Central memory CD8-positive, alpha-beta T cell (primary cell): ENCODE measurements at places on chromosomes 1 and 21.
A peak's percentile ranks its signal among the peaks of the same experiment; 100 is the strongest.

DNA sequence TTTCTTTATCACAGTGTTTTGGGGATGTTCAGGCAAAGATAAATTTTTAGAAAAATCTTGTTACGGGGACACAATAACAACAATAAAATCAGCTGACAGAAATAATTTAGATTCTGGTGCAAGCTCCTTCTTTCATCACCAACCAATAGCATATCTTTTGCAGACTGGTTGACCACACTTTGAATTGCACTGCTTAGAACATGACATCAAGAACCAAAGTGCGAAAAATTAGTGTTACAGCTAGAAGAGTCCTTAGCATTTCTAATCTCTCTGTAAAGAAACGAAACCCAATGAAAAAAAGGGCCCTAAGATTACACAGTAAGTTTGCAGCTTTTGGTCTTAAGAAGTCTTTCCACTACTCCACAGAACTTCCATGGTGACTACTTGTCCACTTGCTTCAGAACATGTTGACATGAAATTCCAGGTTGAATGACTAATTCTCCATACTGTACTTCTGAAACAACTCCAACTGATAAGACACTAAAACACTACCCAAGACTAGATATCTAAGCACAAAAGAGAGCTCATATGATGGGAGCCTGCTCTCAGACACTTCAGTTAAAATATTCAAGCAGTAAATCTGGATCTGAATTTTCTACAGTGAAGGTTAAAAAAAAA, 31.3 kb downstream of the XKR8 start:
- no peak for DNase-seq

DNA sequence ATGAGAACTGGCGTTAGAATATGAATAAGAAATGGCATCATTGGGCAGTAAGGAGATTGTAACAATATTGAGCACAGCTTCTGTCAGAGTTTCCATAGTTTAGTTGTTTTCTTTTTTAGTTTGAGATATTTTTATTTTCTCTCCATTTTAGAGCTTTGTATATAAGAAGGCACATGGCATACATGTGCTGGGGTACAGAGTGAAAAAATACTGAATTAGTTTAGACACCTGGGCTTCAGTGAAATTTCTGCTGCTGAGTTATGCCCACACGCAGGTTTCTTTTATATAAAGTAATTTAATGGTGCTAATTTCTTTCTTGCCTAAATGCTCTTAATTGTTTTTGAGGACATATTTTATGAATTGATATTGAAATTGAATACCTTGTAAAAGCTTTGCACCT, 53.6 kb upstream of the RWDD3 start:
- DNase-seq = no peak

GRCh38 chr1:156100205-156100995, 14.1 kb upstream of the LMNA start:
- no peak for DNase-seq

GRCh38 chr1:171267391-171267790, 19.1 kb downstream of the FMO1 start:
- no peak for DNase-seq

GRCh38 chr1:199573047-199573446, 454.5 kb upstream of the NR5A2 start:
- DNase-seq = no peak

DNA sequence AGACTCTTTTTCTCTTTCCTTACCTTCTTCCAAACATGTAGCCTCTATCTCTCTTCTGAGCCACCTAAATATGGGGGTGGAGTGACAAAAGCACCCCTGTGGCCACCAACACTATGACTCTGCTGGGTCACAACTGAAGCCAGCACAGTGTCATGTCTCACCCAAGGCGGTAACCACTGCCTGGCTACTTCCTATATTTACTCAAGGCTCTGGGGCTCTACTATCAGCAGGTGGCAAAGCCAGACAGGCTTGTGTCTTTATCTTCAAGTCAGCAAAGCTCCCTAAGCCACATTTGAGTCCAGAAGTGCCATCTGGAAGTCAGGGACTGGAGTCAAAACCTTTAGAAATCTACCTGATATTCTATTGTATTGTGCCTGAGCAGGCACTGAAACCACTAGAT, 1515.2 kb downstream of the PLA2G4A start:
- DNase-seq = no peak

GRCh38 chr1:58855274-58856165, 71.7 kb upstream of the JUN start:
- no peak for DNase-seq

DNA sequence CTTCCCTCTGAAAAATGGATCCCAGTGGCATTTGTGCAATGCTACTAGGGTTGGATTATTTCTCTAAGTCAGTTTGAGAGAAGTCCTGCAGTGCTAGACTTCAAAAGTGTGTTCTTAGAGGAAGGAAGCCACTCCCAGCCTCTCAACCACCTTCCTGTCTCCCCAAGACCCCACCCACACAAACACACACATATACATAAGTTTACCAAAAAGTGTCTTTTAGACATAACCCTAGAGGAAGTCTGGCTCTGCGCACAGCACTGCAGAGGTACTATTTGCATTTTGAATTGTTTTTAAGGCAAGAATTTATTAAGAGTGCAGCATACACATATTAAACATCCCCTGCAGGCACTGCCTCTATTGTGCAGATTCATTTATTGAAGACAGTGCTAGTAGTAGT, 127.3 kb downstream of the HHIPL2 start:
- no peak for DNase-seq

- DNase-seq = no peak
Measured at GRCh38 chr1:54567961-54568360, 19.9 kb downstream of the ACOT11 start.

DNA sequence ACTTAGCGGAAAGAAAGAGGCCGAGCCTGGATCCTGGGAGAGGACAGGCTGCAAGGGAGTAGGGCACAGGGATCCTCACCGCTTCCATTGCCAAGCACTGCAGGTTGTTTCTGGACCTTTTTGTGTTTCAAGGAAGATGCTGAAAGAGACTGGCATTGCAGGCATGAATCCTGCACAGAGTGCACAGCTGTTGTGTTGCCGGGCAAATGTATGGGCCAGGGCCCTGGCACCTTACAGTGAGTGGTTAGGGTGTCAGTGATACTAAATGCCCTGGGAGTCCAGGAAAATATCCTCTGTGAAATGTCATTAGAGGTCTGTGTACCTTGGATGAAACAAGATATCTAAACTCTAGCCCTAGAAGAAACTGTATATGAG, 145.5 kb upstream of the FGGY start:
- no peak for DNase-seq

GRCh38 chr1:85612704-85613361, 32.3 kb downstream of the CCN1 start:
- DNase-seq = no peak

GRCh38 chr1:110554871-110555801, 36.2 kb upstream of the KCNA10 start:
- peak; percentile 28 for DNase-seq

DNA sequence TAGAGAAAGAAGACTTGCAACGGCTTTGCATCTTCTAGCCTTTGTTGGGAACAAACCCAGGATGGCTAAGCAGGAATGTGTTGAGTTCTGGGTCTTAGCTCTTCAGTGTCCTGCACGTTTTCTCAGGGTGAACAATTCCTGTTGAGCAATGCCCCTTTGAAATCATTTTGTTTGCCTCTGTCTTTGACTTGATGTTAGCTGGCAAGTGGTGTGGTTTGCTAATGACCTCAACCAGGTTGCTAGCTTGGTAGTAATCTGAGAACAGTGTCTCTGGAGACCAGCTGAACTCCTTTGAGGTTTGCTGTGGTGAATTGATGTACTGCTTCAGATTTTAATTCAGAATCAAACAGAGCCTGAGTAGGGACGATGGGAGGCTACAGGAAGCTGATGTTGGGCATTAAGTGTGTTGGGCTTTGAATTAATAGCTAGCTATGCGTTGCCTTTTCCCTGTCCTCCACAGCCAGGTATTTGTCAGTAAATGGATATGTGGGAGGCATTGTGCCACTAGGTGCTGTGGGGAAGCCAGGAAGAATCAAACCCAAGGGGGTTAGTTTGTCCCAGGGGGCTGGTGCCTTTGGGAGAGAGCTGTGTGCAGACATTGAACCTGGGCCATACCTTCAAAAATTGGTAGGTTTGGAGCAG, 23.3 kb upstream of the SRSF10 start:
- DNase-seq = no peak

DNA sequence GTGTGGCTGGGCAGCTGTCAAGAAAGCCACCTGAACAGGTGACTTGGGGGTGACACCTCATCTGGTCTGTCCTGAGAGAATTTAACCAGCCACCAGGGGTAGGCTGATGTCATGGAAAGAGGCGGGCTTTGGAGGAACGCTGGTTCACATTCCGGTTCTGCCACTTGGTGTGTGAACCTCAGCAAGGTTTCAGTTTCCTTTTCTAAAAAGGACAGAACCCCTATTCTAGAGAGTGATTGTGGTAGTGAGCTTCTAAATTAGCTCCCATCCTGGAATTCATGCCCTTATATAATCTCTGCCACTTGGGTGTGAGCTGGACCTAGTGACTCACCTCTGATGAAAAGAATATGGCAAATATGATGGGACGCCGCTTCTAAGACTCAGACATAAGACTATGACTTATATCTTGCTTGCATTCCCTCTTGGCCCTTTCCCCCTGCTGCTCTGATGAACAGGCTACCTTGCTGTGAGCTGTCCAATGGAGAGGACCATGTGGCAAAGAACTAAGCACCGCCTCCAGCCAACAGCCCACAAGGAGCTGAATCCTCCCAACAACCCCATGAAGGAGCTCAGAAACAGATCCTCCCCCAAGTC, 332.1 kb downstream of the RRAGC start:
- no peak for DNase-seq

DNA sequence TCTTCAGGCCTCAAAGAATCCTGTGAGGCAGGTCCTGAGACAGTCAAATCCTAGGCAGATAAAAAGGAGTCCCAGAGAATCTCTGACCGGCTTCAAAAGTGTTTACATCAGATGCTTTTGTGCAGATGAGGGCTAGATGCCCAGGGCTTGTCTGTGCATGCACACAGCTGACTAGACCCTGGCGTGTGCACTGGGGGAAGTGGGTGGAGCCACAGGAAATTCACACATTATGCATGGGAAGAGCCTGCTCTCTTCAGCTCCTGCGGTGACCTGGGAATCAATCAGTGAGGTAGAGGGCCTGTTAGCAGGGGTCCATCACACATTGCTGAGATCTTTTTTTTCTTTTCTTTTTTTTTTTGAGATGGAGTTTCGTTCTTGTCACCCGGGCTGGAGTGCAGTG, 36.6 kb upstream of the NHLH2 start:
- no peak for DNase-seq

DNA sequence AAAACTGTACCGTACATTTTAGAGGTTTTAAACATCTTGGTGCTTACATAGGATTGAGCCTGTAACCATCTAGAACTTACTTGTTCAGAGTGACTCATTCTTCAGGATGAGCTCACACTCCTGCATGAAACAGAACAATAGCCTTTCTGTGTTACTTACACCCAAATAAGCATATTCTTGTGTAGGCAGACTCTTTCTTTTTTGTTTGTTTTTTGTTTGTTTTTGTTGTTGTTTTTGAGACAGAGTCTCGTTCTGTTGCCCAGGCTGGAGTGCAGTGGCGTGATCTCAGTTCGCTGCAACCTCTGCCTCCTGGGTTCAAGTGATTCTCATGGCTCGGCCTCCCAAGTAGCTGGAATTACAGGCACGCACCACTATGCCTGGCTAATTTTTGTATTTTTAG, 3.8 kb upstream of the CA6 start:
- DNase-seq = no peak

DNA sequence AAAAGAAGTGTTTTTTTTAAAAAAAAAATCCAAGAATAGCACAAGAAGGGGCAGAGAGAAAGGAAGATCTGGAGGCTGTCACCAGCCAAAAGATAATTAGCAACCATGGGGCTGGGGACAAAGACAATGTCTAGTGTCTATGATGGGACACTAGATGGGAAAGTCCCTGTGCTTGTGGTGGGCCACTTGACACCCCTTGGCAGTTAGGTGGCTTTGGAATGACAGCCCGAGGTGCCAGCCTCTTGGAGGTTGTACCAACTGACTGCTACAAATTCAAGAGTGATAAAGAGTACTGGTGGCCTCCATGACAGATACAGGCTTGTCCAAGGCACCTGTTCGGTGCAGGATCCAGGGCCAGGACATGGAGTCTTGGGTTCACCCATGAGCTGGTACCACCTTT, 21.6 kb downstream of the ATP2B4 start:
- no peak for DNase-seq

- no peak for DNase-seq
Measured at GRCh38 chr1:198936371-198937083, 297.7 kb downstream of the PTPRC start.

DNA sequence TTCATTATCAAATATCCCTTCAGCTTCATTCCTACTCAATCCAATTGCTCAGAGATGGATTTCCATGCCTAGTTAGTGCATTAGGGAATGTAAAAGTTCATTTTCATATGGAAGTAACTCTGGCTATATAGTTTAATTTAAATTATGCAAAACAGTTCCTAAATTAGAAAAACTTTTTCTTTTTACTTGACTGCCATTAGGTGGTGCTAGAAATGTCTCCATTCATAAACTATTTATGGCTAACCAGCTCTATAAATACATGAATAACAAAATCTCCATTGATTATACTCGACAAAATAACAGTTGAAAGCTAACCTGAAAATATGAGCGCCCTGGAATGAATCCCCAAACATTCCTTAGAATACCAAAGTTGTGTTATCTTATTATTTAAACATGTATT, 311.4 kb downstream of the USH2A start:
- no peak for DNase-seq

DNA sequence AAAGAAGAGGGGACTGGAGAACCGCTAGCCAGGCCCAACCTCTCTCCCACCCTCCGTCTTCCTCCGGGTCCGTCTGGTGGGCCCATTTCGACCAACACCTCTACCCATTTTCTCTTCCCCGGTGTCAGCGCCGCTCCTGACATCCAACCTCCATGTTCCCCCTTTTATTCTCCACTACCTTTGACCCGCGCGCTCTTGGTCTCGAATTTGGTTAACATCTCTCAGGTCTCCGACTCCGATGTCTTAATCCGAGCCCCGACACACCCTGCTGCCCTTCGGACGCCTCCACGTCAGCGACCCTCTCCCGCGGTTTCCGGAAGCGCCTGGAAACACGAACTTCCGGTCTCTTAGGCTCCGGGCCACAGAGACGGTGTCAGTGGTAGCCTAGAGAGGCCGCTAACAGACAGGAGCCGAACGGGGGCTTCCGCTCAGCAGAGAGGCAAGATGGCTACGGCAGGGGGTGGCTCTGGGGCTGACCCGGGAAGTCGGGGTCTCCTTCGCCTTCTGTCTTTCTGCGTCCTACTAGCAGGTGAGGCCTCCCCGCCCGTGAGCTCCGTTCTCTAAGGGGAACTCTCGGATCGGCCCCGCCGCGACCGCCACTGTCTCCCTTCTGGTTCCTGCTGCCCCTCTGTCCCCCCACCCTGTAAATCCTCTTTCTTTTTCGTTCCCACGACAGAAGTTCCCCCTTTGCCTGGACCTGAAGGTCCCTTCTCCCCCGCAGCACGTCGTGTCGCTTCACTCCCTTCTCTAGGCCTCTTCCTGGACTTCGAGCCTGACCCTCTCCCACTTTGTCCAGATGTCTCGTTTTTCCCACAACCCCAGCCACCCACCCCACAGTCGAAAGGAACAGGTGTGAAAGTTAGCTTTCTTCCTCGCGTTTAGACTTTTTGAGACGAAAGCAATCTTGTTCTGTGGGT, at the start of the genes COPA and NCSTN:
Gene COPA, minus strand, starts transcription at position 298 of the 917 bp plus-strand sequence. Its CDS starts 80 bp downstream, at position 218.
Gene NCSTN, plus strand, starts transcription at position 431 of the 917 bp plus-strand sequence. Its CDS starts 14 bp downstream, at position 445.
- DNase-seq = peak; percentile 77

- DNase-seq = no peak
Measured at GRCh38 chr1:39091845-39092645, 65.9 kb downstream of the NDUFS5 start.
